AG08396 (cell line): ENCODE measurements at places on chromosomes 4 and X.

DNA sequence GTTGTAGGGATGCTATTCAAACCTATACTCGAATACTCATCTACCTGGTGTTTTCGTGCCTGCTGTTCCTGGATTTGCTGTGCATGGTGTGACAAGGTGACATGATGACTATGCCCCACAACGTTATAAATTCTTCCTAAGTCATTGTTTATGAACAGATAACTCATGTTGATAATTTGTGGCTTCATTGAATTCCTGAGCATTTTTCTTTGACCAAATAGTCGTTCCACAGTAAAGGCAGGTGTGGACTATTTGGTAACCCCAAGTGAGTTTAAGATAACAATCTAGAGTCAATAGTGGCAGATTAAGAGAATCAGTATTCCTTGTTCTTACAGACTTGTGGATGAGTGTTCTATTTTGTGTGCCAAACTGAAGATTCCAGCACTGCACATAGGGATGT is 59.9 kb downstream of the SNX25 start:
- no peak for DNase-seq

DNA sequence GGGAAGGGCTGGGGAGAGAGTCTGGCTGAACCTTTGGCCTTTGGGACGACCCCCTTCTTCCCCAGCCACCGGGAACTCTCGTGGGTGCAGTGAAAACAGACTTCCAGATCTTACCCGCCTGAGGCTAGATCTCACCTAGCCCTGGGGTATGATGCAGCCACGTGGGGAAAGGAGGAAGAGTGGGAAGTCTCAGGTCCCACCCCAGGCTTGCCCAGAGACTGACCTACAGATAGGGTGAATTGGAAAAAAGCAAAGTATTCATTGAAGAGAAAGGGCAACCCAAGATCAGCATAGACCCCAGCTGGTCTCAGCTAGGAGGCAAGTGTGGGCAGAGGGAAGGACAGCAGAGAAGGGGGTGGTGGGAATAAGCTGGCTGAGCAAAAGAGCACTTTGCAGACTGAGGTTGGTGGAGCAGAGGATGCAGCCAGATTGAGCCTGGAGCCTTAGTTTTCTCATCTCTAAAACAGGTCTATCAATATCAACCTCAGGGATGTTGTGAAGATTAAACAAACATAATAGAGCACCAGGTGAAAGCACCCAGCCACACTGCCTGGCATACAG is 4.2 kb upstream of the EFNB1 start:
- DNase-seq, result no peak

DNA sequence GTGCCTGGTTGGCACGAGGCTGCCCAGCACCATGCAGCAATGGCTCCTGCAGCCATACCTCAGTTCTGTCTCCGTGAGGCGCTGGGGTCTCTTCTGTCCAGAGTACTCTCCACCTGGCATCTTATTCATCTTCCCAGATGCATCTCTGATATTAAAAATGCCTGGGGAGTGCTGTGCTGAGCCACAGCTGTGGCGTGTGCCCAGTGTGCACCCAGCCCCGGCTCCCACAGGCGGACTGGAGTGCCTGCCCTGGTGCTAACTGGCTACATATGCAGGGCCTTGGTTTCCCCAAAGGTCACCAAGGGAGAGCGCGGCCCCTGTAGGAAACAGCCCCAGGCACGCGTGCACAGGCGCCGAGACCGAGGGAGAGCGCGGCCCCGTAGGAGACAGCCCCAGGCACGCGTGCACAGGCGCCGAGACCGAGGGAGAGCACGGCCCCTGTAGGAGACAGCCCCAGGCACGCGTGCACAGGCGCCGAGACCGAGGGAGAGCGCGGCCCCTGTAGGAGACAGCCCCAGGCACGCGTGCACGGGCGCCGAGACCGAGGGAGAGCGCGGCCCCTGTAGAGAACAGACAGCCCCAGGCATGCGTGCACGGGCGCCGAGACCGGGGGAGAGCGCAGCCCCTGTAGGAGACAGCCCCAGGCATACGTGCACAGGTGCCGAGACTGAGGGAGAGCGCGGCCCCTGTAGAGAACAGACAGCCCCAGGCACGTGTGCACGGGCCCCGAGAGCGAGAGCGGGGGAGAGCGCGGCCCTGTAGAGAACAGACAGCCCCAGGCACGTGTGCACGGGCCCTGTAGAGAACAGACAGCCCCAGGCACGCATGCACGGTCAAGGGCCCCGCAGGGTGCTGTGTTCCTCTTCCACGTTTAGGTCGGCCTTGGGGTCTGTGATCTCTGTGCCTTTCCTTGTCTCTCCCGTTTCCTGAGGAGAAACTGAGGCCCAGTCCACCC is 14.5 kb downstream of the TMEM175 start:
- no peak for DNase-seq

DNA sequence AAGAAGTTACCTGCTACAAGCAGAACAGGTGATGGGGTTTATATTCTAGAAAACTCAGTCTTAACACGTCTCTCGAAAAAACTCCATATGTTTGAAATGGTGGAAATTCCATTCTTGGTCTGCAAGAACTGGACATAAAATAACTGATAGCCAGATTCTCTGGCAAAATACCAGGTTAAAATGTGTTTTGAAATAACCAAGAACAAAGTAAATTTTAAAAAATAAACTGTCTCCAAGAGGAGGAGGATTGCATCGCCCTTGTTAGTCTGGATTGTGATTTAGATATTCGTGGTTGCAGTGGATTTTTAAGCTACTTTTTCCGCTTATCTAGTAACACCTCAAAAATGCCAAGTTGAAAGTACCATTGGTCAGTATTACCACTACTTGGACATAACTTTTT is 40.8 kb downstream of the CENPU start:
- DNase-seq, result no peak

GRCh38 chr4:176377780-176378179 is 58.0 kb downstream of the SPCS3 start:
- DNase-seq, result no peak

DNA sequence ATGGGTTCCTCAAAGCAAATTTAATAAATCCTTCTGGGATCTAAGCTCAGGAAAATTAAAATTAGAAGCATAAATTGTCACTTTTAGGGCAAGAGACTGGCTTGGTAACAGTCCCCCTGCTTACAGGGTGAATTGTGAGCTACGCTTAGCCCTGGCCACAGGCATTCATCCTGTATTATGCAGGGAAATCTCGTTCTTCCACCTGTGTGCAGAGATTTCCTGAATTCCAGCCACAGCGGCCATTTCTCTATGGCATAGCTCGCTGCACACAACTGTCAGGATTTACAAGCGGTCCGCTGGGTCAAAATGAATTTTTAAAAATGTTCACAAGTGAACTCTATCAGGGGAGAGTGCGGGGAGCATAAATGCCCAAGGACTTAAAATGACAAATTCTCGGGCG is 111.9 kb downstream of the DCTD start:
- no peak for DNase-seq

- DNase-seq, result peak; percentile 5
Measured at GRCh38 chrX:70432936-70433847, 10.1 kb downstream of the GDPD2 start.
